ENCODE measurements at places on chromosomes 6 and 20. TPM values are rescaled to one million over a fixed set of nuclear protein-coding genes. Genes with fewer than 3 reads are reported as not detected.

BMP5 gene
- 0.03 TPM for total RNA-seq

NR2E1 gene
- total RNA-seq = not detected

TRIM31 gene
- not detected for total RNA-seq

C6orf141 gene
- total RNA-seq = not detected

ID4 gene
- 19.0 TPM for total RNA-seq

CLIC5 gene
- total RNA-seq = under 0.01 TPM

LGSN gene
- total RNA-seq = 0.07 TPM

ACTL10 gene
- total RNA-seq = 3.5 TPM

KHDC1L gene
- total RNA-seq = not detected

GNAS-AS1 gene
- total RNA-seq = 0.72 TPM

OVOL2 gene
- not detected for total RNA-seq

FYN gene
- 158 TPM for total RNA-seq

Measured in smooth muscle cell of the pulmonary artery (primary cell).